ENCODE measurements at places on chromosomes 16 and 17.

DNA sequence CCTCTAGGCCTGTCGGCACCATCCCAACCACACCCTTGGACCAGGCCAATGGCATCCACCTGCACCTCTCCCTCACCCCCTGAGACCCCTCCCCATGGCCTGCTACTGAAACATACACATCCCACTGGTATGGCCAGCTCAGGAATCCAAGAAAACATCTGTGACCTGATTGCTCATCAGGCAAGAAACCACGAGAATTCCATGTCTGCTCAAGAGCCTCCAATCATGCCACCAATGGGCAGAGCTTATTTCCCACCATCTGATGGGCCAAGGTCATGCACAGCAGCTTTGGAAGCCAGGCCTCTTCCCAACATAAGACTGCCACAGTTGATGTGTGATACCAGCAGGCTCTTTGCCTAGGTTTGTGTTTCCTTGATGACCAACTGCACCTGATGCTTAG is 190.1 kb downstream of the C16orf78 start:
- DNase-seq = no peak

DNA sequence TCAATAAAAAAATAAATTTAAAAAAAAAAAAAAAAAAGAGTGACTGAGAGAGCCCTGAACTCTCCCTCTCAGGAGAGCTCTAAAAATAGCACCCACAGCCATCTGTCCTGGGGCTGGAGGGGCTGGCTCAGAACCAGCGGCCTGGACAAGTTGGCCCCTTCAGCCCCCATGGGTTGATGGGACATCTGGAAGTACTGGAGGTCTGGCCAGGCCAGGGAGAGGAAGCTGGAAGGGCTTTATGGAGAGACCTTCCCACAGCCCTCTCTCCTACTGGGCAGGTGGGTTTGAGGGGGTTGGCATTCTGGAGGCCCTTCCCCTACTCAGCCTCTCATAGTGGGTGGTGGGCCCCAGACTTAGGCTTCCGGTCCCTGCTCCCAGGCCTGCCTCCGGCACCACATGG is 93.7 kb upstream of the TMEM97 start:
- no peak for DNase-seq

DNA sequence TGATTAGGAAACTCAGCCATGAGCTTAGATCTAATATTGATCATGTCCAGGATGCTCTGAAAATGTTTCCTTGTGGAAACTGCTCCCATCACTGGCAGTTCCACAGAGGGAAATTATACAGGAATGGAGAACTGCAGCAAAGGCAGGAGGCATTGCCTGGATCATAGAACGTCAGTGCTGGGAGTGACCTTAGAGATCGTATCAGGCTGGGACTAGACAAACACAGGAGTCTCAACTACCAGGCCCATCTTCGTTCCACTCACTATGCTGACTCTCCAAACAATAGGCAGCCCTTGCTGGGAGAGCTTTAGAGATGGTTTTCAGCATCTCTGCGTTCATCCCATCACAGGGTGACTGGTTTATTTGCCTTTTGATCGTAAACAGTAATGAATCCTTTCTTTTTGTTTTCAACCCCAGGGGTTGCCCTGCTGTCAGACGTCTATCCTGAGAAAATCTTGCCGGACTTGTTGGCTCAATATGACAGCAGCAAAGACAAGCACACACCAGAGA is 130.3 kb downstream of the TANGO6 start:
- peak; percentile 48 for DNase-seq

DNA sequence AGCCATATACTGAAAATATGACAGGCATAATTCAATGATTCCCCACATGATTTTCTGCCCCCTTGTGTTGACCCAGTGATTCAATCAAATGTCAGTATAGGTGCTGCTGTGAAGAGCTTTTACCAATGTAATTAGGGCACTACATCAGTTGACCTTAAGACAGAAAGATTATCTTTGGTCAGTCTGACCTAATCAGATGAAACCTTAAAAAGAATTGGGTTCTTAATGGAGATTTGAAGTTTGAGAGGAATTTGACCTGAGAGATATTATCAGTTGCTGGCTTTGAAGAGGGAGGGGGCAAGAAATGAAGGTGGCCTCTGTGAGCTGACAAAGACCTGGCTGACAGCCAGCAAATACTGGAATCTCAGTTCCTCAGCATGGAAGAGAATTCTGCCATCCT is 358.7 kb upstream of the CA10 start:
- no peak for DNase-seq

DNA sequence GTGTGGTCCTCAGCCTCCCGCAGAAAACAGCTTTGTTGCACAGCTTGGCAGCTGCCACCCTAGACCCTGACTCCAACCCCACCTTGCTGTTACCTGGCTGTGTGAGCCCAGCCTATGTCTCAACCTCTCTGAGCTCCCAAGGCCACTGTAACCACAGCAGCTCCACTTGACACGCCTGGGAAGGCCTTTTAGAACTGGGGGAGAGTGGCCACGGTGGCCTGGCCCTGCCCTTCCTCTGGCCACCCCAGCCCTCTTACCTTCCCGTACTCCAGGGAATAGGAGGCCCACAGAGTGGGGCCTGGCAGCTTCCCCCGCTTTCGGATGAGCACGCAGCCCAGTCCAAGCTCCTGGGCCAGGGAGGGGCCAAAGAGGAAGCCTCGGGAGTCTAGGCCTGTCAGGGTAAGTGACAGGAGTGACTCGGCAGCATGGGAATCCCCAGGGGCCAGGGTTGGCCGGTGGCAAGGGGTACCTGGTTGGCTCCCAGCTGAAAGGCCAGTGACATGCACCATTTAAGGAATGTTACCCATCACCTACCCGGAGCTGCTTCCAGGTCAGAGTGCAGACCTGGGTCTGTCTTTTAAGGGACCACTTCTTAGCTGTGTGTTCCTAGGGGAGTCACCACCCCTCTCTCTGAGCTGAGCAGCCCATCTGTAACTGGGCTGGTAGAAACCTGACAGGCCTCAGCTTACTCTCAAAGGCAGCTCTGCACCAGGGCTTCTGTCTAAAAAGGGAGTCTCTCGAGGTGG is 1.4 kb downstream of the APRT start:
- DNase-seq = no peak
